ENCODE measurements at places on chromosomes 7 and 10.
A peak's percentile ranks its signal among the peaks of the same experiment; 100 is the strongest.

DNA sequence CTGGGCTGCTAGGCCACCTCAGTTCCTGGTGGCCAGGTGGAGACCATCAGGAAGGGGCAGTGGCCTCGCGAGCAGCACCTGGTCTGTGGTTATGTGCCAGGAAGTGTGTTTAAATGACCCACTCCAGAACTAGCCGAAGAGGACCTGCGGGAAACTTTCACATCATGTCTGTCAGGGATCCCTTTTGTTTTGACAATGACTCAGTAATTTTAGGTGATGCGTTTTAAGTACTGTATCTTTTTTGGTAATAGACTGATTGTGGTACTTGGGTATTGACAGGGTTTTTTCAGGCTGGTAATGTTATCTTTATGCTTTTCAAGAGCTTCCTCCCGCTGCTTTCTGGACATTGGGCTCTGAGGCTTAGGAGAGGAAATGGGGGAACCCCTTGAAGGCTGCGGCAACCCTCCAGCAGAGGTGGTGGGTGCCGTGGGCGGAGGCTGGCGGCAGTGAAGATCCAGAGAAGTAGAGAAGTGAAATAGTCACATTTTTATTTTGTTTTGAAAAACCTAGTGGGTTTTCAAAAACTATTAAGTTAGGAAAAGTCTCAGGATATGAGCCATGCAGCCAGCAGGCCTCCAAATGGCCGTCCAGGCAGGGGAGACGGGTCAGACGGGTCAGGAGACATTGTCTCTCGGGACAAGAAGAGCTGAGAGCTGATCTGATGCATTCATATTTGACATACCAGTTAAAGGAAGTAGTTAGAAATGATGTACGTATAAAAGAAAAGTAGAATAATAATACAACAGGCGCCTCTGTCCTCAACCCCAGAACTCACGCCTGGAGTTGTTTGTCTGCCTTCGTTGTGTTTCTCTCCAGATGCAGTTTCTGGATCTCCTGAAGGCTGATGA lies 27.7 kb downstream of the PPP2R2D start:
- no peak for DNase-seq

DNA sequence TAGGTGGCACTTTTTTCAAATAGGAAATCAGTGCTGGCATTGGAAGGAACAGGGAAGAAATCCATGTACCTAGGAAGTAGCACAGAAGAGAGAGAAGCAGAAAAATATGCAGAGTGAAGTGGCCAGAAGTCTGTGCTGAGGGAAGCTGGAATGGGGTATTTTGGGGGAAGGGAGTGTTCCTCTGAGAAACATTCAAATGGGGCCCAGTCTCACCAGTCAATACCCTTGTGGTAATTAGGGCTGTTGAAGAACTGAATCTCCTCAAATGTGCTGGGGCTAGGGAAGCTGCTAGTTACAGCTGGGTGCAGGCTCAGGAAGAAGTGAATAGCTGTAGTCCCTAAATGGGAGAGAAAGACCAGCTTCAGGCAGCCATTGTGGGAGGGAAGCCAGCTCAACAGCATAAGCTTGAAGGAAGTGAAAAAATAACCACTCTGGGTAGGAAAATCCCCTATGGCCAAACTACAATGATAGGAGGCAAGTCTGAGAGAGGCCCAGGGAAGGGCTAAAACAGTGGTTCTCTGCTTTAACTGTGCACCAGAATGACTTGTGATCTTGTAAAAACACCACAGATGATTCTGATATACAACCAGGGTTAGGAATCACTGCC lies 7.6 kb downstream of the NDST2 start:
- no peak for DNase-seq

DNA sequence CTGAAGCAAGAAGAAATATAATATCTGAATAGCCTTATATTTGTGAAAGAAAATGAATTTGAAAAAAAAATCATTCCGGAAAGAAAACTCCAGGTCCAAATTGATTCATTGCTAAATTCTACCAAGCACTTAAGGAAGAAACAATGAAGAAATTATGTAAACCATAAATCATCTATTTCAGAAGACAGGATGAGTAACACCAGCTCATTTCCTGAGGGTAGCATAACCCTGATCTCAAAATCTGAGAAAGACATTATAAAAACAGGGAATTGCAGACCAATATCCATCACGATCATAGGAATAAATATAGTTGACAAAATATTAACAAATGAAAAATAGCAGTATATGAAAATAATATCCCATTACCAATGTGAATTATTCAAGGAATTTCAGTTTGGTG lies 70.1 kb upstream of the RAB18 start:
- no peak for DNase-seq

DNA sequence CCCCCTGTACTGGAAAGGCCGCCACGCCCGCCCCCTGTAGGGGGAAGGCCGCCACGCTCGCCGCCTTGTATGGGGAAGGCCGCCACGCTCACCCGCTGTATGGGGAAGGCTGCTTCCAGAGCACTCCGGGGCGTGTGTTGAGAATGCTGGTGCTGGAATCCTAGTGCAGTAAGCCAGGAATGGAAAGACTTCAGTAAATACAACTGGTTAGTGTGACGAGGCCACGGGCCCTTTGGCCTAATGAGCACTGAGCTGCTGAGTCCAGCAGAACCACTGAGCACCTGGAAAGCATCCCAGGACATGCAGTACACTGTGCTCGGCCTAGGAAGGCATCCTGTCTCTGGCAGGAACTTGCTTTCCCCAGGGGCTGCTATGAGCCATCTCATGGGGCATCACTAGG lies 398.9 kb downstream of the PTPRN2 start:
- no peak for DNase-seq

DNA sequence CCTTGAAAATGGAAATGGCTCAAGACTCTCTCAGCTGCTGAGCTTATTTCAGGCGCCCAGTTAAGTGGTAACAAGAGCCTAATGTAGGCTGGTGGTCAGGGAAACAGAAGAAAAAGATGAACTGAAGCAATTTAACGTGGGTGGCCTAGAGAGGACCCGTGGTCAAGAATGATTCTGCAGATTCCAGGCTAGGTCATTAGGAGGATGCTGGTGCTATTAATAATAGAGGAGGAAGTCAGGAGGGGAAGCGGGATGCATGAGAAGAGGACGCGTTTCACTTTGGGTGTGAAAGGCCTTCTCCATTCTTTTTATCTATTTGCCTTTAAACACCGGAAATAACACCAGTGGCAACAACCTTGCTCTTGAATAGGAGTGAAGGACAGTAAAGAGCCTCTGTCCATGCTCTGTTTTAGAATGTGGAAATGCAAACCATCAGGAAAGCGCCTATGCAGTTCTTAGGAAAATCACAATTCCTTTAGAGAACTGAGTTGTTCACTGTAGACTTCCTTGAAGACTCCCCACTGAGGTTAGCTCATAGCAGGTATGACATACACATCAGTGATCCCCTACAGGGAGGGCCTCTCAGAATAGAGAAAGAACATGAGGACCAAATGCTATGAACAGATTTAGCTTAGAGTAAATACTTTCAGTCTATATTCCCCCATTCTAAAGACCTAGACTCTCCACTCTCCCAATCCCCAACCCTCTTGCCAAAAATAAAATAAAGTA lies 8.6 kb downstream of the LIPA start:
- DNase-seq: no peak

DNA sequence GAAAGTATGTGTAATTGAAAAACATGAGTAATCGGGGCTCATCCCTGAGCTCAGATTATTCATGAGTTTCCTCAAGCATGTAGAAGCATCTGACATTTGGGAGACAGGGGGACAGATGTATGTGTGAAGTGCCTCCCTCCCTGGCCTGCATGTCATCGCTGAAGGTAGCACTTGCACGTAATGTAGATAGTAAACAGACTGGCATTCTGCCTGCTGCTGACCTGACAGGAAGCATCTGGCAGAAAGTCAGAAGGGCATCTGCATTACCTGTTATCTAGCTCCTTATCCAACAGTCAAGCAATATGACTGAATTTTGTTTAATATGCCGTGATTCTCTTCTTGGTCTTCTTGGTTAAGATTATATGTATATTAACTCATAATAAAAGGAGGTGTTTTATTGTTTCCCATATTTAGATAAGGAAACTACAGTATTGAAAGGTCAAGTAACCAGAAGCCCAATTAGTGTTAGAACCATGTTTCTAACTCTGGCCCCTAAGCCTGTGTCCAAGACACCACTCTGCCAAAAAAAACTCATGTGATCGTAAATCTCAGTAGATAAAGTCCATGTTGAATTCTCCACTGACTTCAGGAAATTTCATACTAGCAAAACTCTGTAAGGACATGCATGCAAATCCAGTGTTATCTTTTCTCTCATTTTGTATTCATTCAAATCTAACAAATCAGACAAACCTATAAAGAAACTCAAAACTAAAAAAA lies 918.1 kb upstream of the MBL2 start:
- no peak for DNase-seq

GRCh38 chr7:27143023-27143949 lies at the start of gene HOXA5:
TSS of gene HOXA5 (minus strand) at chr7:27143681. CDS start at chr7:27143607, 74 bp downstream.
- peak; percentile 86 for DNase-seq

- DNase-seq: no peak
Measured at GRCh38 chr7:29915481-29916215, 74.0 kb downstream of the SCRN1 start.

DNA sequence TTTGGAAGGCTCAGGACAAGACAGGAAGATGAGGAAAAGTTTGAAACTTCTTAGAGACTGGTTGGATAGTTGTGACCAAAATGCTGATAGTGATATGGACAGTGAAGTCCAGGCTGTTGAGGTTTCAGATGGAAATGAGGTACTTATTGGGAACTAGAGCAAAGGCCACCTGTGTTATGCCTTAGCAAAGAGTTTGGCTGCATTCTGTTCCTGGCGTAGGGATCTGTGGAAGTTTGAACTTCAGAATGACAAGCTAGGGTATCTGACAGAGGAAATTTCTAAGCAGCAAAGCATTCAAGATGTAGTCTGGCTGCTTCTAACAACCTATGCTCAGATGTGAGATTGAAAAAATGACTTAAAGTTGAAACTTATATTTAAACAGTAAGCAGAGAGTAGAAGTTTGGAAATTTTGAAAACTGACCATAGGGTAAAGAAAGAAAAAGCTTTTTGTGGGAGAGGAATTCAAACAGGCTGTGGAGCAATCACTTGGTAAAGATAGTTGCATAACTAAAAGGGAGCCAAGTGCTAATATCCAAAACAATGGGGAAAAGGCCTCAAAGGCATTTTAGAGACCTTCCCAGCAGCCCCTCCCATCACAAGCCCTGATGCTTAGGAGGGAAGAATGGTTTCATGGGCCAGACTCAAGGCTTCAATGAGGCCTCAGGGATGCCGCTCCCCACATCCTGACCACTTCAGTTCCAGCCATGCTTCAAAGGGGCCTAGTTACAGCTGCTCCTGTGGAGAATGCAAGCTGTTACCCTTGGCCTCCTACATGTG lies 415.1 kb downstream of the INHBA start:
- no peak for DNase-seq

DNA sequence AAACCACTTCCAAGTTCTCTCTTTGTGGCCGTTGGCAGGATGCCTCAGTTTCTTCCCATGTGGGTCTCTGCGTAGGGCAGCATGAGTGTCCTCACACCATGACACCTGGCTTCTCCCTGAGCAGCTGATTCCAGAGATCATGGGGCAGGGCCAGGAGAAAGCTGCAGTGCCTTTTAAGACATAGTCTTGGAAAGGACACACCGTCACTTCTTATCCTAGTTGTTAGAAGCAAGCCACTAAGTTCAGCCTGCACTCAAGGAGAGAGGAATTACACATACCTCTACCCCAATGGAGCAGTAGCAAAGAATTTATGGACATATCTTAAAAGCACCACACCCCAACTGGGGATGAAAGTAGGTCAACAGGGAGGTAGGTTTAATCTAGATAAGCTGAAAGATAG lies 16.4 kb downstream of the NODAL start:
- DNase-seq: no peak

DNA sequence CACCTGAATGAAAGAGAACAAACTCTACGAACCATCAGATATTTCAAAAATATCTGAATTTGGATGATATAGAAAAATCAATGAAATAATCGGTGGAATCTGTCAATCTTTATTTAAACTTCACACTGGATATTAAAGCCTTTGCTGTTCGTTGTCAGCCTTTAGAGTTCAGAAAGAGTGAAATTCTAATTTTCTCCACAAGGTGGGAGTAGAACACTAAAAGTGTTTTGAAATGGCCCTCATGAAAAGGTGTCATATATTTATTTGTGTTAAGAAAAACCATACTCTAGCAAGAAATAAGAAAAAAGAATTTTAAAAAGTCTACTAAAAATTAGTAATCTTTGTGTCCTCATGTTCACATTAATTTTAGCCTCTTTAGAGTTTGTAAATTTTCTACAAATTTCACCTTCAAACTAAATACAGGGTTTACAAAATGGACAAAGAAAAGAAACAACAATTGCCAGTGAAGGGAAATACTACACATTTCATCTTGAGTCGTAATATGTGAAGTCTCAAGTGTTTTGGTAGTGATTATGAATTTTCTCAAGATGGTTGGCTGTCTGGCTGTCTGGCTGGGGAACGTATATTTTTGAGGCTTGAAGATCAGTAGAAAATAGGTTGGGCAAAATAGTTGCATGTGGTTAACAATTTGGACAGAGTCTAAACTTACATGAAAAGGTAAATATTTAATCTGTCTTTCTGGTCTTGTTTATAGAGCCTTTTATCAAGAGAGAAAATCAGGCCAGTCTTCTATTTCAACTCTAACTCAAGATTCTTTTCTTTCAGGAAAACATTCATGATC lies 43.7 kb downstream of the DNAJB9 start:
- DNase-seq: no peak

GRCh38 chr10:125827133-125827532 lies 3.8 kb downstream of the BCCIP start:
- DNase-seq: no peak

DNA sequence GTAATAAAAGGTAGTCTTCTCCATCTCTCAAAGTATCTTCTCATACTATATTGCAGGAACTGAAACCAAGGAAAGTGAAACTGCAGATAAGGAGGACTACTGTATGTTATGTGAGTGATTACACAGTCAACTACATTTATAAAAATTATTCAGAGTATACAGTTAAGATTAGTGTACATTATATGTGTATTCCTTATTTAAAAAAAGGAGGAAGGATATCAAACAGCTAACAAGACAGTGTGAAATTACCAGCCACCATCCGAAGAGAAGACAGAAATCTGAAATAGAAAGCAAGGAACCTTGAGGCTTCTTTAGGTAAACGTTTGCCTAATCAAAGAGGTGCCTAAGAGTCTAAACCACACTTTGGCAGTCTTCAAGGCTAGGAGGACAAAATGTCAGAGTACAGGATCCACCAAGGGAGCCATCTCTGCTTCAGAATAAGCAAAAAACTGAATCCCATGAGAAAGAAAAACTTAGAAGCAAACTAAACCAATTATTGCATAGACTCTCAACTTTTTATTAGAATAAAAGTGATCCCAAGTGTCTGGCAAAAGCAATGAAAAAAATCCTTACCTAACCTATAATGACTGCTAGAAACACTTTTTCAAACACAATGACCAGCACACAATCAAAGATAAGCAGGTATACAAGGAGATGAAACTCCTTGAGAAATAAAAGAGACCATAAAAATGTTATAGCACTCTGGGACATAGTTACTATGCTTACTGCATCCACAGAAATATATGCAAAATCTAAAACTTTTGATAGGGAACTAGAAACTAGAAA lies 6.4 kb downstream of the USP6NL start:
- no peak for DNase-seq

DNA sequence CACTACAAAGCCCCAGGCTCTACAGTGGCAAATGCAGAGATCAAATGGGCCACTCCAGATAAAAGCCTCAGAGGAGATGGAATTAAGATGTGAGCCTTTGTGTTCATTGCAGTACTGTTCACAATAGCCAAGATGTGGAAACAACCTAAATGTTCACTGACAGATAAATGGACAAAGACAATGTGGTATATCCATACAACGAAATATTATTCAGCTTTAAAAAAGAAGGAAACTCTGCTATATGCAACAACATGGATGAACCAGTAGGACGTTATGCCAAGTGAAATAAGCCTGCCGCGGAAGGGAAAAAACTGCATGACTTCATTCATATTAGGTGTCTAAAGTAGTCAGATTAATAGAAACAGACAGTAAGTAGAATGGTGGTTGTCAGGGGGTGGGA lies 170.5 kb upstream of the TBX20 start:
- DNase-seq: no peak
